ENCODE measurements at places on chromosomes 13 and 19. TPM values are rescaled to one million over a fixed set of nuclear protein-coding genes. Genes with fewer than 3 reads are reported as not detected.

The CERS1 gene
- 0.45 TPM for total RNA-seq

The PIH1D1 gene
- 200 TPM for total RNA-seq

The PTPRH gene
- total RNA-seq: 4.1 TPM

The FPR1 gene
- total RNA-seq: 0.74 TPM

The FXYD3 gene
- not detected for total RNA-seq

The CACNG7 gene
- 0.29 TPM for total RNA-seq

The PSG1 gene
- total RNA-seq: not detected

The LILRB3 gene
- total RNA-seq: not detected

The DIAPH3 gene
- total RNA-seq: 12.4 TPM

The CYP2A7 gene
- total RNA-seq: not detected

The PSPN gene
- total RNA-seq: 1.6 TPM

The ATG4D gene
- 18.1 TPM for total RNA-seq

The C19orf53 gene
- 214 TPM for total RNA-seq

The ZNF20 gene
- total RNA-seq: 2.6 TPM

The KIR3DL1 gene
- total RNA-seq: not detected

The LRG1 gene
- 0.69 TPM for total RNA-seq

The CYP2A6 gene
- not detected for total RNA-seq

The POLRMT gene
- 92.3 TPM for total RNA-seq

The TBXA2R gene
- 0.39 TPM for total RNA-seq

The ZNF98 gene
- 7.2 TPM for total RNA-seq

The TMEM255B gene
- 3.8 TPM for total RNA-seq

The MBD3L2 gene
- total RNA-seq: not detected

The ZC3H13 gene
- total RNA-seq: 4.8 TPM

The CGB1 gene
- total RNA-seq: not detected

The CBARP gene
- 0.86 TPM for total RNA-seq

The LHB gene
- 0.60 TPM for total RNA-seq

The C13orf42 gene
- total RNA-seq: not detected

The IL17D gene
- 0.46 TPM for total RNA-seq

The PBX4 gene
- total RNA-seq: 0.42 TPM

The ZNF730 gene
- total RNA-seq: 4.2 TPM

The PEG3 gene
- total RNA-seq: 4.1 TPM

The NANOS3 gene
- 1.6 TPM for total RNA-seq

The CYP2S1 gene
- total RNA-seq: 5.0 TPM

The REEP6 gene
- 3.7 TPM for total RNA-seq

The ZSWIM9 gene
- total RNA-seq: 3.0 TPM

The KLK14 gene
- total RNA-seq: not detected

The ZNF723 gene
- total RNA-seq: not detected

The F10 gene
- total RNA-seq: not detected

The SLAIN1 gene
- 6.7 TPM for total RNA-seq

The ZNF99 gene
- total RNA-seq: not detected

The KLK13 gene
- total RNA-seq: not detected

The SF3A2 gene
- 26.3 TPM for total RNA-seq

The ZNF547 gene
- total RNA-seq: 2.6 TPM

The ADAMTSL5 gene
- total RNA-seq: not detected

The CEACAM16 gene
- not detected for total RNA-seq

The ZNF626 gene
- total RNA-seq: 1.6 TPM

The C13orf46 gene
- total RNA-seq: not detected

The LDLR gene
- 72.5 TPM for total RNA-seq

The ZFR2 gene
- 2.3 TPM for total RNA-seq

All from Daoy (cell line).